Mesenteric fat pad (tissue), 1 donor: ENCODE measurements at places on chromosomes 12 and 14. TPM values are rescaled to one million over a fixed set of nuclear protein-coding genes. Genes with fewer than 3 reads are reported as not detected.

DNA sequence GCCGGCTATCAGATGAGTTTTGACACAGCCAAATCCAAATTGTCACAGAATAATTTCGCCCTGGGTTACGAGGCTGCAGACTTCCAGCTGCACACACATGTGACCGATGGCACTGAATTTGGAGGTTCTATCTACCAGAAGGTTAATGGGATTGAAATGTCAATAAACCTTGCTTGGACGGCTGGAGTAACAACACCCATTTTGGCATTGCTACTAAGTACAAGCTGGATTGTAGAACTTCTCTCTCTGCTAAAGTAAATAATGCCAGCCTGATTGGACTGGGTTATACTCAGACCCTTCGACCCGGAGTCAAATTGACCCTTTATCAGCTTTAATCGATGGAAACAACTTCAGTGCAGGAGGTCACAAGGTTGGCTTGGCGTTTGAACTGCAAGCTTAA, 100.2 kb upstream of the EVL start:
- DNase-seq = peak; percentile 47

GRCh38 chr14:75402867-75403413, 24.9 kb upstream of the JDP2 start:
- no peak for DNase-seq

GRCh38 chr12:116381240-116381743, 103.8 kb upstream of the MED13L start:
- DNase-seq = no peak

- DNase-seq = peak; percentile 92
Measured at GRCh38 chr12:124939421-124940142, 25.1 kb upstream of the UBC start.

- DNase-seq = no peak
Measured at GRCh38 chr12:121245951-121246350, 36.0 kb downstream of the P2RX4 start.

- no peak for DNase-seq
Measured at GRCh38 chr12:102950107-102950949, 7.1 kb upstream of the ASCL1 start.

DNA sequence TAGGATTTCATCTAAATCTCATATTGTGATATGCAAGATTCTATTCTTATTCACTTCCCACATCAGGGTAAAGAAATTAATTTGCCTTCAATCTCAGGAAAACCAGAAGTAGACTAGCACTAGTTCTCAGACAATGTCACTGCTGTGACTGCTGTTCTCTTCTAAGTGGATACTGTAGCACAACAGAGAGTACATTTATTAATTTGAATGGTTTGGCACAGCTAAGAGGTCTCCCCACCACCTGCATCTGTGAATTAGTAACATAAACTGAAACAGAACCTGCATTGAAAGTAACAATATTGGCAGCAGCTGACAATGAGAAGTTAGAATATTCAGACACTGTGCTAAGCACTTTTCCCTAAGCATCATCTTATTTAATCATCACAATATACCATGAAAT, 253.1 kb downstream of the PDZRN4 start:
- no peak for DNase-seq

GRCh38 chr14:57293866-57294837, 25.4 kb downstream of the AP5M1 start:
- no peak for DNase-seq

DNA sequence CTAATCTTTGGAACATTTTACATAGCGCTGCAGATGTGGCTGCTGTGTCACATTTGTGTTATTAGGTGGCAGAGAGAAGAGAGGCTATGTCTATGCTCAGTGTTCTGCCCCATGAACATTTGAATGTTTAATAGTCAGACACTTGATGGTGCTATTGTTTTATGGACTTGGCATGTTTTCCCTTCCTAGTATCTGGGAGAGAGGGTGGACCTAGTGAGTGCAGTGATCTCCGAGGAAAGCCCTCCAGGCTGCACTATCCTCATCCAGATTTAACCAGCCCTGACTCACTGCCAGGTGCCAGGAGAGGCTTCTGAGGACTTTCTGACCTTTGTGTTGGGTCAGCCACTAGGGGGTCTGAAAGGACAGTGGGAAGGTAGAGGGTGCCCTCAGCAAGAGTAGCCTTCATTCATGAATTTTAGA, 24.3 kb downstream of the ZFC3H1 start:
- no peak for DNase-seq

GRCh38 chr12:59808317-59808910, 212.6 kb downstream of the SLC16A7 start:
- no peak for DNase-seq

DNA sequence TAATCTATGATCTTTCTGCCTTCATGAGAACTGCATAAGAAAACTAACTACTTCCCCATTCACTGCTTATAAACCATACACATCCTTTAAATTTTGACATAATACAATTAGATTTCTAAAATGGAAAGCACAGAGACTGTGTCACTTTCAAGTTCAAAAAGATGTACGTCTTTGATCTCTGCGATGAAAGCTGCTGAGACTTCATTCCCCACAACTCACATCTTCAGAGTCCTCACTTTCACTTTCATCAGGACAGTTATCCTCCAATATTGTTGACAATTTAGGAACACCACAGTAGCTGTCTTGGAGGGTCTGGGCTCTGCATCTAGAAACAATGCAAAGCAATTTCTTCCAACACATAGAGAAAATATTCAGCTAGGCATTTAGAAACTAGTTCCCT, 47.9 kb upstream of the KCNC2 start:
- no peak for DNase-seq

DNA sequence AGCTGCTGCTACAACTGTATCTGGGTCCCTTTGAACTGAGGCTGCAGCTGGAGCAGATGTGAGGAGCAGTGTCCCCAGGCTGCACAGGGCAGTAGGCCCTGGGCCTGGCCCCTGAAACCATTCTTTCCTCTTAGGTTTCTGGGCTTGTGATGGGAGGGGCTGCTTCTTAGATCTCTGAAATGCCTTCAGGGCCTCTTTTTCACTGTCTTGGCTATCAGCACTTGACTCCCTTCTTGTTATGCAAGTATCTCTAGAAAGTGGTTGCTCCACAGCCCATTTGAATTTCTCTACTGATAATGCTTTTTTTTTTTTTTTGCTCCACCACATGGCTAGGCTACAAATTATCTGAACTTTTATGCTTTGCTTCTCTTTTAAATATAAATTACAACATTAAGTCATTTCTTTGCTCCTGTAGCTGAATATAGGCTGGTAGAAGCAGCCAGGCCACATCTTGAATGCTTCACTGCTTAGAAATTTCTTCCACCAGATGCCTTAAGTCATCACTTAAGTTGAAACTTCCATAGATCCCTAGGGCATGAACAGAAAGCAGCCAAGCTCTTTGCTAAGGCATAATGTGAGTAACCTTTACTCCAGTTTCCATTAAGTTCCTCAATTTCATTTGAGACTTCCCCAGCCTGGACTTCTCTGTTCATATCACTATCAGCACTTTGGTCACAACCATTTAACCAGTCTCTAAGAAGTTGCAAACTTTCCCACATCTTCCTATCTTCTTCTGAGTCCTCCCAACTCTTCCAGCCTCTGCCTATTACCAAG, 41.1 kb downstream of the ACSM4 start:
- DNase-seq = no peak

DNA sequence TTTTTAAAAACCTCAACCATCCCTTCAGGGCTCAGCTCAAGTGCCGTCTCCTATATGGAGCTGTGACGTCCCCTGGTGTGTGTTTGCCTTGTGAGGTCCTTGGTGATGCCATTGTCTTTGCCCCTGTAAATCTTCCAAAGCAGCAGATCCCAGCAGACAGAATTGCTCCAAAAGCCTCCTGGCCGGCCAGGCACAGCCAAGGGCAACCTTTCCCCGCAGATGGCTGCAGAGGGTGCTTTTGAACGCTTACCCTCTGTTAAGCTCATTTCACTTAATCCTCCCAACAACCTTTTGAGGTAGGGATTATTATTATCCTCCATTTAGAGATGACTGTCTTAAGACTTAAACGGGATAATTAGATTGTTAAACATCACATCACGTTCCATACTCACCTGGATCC, 51.4 kb downstream of the RFX4 start:
- DNase-seq = no peak

GRCh38 chr12:19979584-19979983, 388.8 kb upstream of the PDE3A start:
- no peak for DNase-seq

Gene LRP1-AS
- total RNA-seq = not detected

Gene SERPINA10
- total RNA-seq = not detected

Gene WSCD2
- total RNA-seq = 0.42 TPM

Gene HSPB8
- 66.4 TPM for total RNA-seq

Gene PRB2
- total RNA-seq = not detected

Gene TMEM179
- total RNA-seq = not detected

Gene ACACB
- 1,896 TPM for total RNA-seq

Gene KRT85
- total RNA-seq = not detected
